ENCODE measurements at places on chromosomes 7 and 10.

- no peak for DNase-seq
These were observed 1.4 kb downstream of the SKIDA1 start for GRCh38 chr10:21524131-21524525.

GRCh38 chr10:126638542-126638941, 32.0 kb downstream of the C10orf90 start:
- no peak for DNase-seq

DNA sequence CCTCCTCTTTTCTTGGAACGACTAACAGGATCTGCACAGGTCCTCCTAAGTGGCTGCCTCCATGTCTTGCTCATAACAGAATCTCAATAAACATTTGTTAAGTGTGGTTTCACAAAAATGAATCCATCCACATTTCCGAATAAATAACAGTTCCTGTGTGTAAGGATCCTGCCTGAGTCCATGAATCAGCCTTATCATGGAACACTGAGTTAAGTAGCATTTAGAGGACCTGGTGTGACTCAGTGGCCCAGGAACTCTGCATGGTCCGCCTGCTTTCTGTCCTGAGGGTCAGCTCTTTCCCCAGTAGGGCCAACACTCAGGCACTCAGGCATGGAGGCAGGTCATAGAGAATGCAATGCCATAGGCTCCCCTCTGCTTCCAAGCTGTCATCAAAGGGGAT, 15.8 kb upstream of the C10orf90 start:
- DNase-seq, result no peak

- DNase-seq, result no peak
These were observed 97.6 kb downstream of the PRPF18 start for GRCh38 chr10:13684252-13684791.

DNA sequence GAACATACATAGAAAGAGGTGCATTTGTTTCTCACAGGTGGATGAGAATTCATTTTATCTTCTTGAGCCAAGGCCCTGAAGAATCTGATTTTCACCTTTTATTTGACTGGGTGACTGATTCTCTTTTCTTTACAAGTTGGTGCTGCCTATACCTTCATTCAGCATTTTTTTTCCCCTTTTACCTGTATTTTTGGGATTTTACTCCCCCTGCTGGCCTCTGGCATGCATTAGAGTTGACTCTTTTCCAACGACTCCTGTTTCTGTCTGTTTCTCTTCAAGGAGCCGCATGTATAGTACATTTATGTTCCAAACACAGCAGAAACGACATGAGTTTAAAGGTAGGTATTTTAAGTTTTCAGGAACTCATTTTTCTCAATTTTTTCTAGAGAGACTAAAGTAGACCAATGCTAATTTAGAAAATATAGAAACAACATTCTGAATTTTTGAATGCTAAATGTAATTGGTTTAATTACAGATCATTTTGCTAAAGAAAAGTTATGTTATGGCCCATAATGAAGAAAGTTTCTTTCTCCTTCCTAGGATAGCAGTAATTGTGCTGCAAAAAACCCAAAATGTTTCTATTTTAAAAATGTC, 149.8 kb upstream of the HDAC9 start:
- DNase-seq, result no peak

GRCh38 chr10:63421591-63421990, 44.2 kb downstream of the JMJD1C start:
- no peak for DNase-seq

- DNase-seq, result no peak
These were observed 14.0 kb upstream of the NUB1 start for GRCh38 chr7:151327659-151328058.

DNA sequence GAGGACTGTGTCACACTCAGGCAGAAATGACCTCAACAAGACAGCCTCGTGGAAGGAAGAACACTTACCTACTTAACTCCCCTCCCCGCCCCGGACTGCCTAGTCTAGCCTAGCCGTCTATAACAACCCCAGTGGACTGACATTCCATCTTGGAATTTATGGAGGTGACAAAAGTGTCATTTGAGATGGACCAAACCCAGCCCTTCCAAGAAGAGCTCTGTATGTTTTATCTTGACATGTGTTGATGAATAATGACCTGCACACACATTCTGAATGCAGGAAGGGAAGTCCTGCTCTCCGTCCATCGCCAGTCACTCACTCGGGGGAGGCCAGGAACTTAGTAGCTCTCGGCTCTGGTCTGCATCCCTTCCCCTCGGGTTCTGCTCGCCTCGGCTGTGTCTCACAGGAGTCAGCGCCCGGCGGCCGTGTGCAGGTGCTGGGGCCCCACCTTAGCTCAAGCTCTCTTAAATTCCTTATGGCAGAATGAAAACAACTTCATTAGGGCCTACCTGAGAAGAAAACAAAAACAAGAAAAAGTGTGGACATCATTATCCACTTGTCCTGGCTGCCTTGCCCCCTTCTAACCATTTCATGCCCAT, 140.9 kb upstream of the NPS start:
- no peak for DNase-seq

- DNase-seq, result no peak
These were observed 131.9 kb downstream of the CDH23 start for GRCh38 chr10:71528371-71529206.

- DNase-seq, result no peak
These were observed 98.0 kb downstream of the CRPPA start for GRCh38 chr7:16323313-16323712.

All from activated T-cell treated with anti-CD3 and anti-CD28 coated beads for 1 hour (primary cell).